ENCODE measurements at places on chromosomes 2 and 18. TPM values are rescaled to one million over a fixed set of nuclear protein-coding genes. Genes with fewer than 3 reads are reported as not detected.

DNA sequence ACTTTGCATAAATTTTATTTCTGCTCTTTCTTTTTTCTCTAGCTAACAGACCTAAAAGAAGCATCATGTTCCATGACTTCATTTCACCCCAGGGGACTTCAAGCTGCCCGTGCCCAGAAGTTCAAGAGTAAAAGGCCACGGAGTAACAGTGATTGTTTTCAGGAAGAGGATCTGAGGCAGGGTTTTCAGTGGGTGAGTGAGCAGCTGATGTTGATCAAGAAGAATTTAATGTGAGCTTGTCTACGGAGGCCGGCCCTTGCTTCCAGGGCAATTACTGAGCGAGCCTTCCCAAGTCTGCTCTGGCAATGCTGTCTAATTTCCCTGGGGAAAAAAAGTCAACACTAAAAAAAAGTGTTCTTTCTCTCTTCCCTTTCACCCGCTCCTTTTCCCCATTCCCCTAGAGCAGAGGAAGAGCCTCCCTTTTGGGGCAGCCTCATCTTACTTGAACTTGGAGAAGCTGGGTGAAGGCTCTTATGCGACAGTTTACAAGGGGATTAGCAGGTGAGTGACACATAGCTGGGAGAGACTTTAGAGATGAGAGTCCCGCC is 1.2 kb downstream of the CDK15 start:
- no peaks in the 10 kb centered on the region for H3K36me3 ChIP-seq
- peak; percentile 64 for DNase-seq
- peak overlapping the region; percentile 49 for H3K27ac ChIP-seq
- peaks cover 23% of the 10 kb centered on the region for H3K4me1 ChIP-seq

DNA sequence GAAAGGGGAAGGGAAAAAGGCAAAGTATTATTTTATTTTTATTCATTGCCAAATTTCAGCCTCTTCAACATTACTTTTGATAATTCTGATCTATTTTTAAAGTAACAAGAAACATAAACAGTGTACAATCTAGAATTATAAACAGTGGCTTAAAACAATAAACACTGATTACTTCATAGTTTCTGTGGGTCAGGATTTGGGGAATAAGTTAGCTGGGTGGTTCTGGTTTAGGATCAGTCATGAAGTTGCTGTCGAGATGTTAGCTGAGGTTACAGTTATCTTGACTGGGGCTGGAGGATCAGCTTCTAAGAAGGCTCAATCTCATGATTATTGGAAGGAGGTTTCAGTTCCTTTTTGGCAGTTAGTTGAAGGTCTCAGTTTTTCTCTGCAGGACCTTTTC is 109.2 kb downstream of the SCN2A start:
- DNase-seq = no peak
- H3K27ac ChIP-seq = no peak overlapping the region
- H3K4me1 ChIP-seq = no peaks in the 10 kb centered on the region
- no peak overlapping the region for H3K4me3 ChIP-seq
- H3K27me3 ChIP-seq = no peaks in the 10 kb centered on the region

DNA sequence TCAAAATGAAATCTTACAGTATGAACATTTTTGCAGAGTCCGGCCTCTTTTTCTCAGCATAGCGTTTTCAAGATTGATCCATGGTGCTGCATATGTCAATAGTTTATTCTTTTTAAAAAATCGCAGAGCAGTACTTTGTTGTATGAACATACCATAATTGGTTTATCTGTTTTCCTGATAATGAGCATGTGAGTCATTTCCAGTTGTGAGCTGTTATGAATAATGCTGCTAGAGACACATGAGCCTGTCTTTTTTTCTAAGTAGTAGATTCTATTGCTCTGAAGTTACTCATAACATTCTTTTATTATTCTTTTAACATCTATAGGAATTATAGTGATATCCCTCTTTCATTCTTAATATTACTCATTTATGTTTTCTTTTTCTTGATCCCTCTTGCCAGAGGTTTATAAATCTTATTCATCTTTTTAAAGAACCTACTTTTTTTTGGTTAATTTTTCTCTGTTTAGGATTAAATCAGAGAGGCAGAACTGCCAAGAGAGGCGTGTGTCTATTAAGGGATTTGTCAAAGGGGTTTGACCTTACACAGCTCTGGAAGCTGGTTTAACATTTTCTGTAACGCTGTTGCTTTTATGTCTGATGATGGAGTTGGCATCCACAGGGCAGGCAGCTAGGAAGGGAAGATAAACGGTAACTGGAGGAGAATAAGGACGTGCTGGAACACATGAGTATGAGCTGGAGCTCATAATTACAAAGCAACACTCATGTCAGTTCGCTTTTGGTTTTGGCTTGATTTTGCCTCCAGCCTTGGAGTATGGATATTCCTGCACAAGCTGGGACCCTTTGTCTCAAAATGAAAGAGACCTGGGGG is 47.4 kb downstream of the MGAT5 start:
- peaks cover 9% of the 10 kb centered on the region for H3K4me1 ChIP-seq
- no peaks in the 10 kb centered on the region for H3K36me3 ChIP-seq
- no peaks in the 10 kb centered on the region for H3K27me3 ChIP-seq
- peak; percentile 60 for DNase-seq
- no peak overlapping the region for H3K27ac ChIP-seq
- no peak overlapping the region for H3K4me3 ChIP-seq

GRCh38 chr18:46167971-46168370 is 63.8 kb downstream of the HAUS1 start:
- H3K27ac ChIP-seq = no peak overlapping the region
- no peaks in the 10 kb centered on the region for H3K27me3 ChIP-seq
- H3K4me1 ChIP-seq = peaks cover 7% of the 10 kb centered on the region
- no peak for DNase-seq

DNA sequence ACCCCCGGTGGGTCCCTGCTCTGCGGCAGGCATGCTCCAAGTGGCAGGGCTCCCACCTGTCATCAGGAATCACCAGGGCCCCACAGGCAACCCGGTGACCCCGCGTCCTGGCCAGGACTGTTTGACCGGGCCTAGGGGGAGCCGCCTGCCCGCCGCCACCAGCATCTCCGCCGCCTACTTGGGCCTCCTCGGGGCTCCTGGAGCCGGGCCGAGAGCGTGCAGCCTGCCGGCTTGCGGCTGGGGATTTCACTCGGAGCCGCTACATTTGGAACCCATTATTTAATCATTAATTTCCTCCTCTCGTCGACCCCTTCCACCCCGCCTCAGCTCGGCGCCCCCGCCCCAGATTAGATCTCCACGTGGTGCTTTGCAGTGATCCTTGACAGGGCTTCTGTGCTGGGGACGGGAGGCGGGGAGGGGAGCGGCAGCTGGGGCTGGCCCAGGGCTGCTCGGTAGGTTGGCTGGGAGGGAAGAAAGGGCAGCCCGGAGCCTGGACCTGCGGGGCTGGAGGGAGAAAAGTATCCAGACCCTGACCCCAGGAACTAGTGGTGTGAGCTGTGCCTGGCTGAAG is 295.4 kb downstream of the CYP26B1 start:
- H3K36me3 ChIP-seq = no peaks in the 10 kb centered on the region
- no peak for DNase-seq
- H3K27me3 ChIP-seq = peaks cover 4% of the 10 kb centered on the region
- H3K27ac ChIP-seq = no peak overlapping the region
- H3K4me3 ChIP-seq = no peak overlapping the region

GRCh38 chr2:120442541-120442922 is 96.6 kb downstream of the INHBB start:
- peaks cover 12% of the 10 kb centered on the region for H3K4me1 ChIP-seq
- H3K36me3 ChIP-seq = no peaks in the 10 kb centered on the region
- H3K27ac ChIP-seq = no peak overlapping the region
- peak overlapping the region; percentile 50 for H3K4me3 ChIP-seq
- peaks cover 26% of the 10 kb centered on the region for H3K27me3 ChIP-seq

DNA sequence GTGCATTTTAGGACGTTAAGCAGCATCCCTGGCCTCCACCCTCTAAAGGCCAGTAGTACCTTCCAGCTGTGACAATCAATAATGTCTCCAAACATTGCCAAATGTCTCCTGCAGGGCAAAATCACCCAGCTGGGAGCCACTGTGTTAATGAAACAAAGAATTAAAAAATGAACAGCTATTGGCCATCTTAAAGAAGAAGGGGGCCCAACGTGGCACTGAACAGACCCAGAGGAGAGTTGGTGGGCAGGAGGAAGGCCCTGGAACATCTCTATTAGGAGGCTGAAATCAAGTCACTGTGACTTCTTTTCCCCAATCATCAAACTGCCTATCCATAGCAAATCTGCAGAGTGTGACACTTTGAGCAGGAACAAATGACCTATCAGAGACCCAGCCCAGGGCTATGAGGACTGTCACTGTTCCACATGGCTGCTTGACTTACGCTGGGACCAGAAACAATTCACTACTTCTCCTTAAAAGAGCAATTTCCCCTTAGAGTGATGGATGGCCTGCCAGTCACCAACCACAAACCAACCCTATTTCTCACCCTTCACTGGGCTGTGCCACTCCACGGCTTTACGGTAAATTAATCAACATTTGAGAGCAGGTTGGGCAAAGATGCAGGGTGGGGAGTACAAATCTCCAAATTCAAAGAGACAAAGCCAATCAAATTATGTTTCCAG is 35.2 kb upstream of the TEX51 start:
- H3K4me3 ChIP-seq = no peak overlapping the region
- no peak overlapping the region for H3K27ac ChIP-seq
- no peaks in the 10 kb centered on the region for H3K36me3 ChIP-seq
- no peaks in the 10 kb centered on the region for H3K27me3 ChIP-seq
- H3K4me1 ChIP-seq = no peaks in the 10 kb centered on the region

- H3K36me3 ChIP-seq = no peaks in the 10 kb centered on the region
- H3K4me3 ChIP-seq = no peak overlapping the region
- H3K27ac ChIP-seq = no peak overlapping the region
- H3K4me1 ChIP-seq = no peaks in the 10 kb centered on the region
- no peaks in the 10 kb centered on the region for H3K27me3 ChIP-seq
- DNase-seq = no peak
Measured at GRCh38 chr18:37684590-37684989, 119.0 kb upstream of the CELF4 start.

DNA sequence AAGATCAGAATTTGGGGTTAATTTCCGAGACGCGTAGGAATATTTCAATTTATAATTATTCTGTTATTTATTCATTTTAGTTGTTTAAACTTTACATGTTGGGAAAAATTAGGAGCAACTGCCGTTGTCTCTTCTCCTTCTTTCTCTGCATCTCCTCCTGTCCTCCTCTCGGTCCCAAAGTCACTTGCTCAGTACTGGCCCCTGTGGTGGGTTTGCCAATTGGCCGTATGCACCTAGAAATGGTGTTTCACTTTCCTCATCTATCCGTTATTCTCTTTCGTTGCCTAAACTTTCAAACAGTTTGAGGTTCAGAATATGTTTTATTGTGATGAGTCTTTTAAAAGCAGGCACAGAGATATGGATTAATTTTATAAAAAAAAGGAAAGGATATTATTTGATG is 517.9 kb downstream of the PLCL1 start:
- H3K27me3 ChIP-seq = no peaks in the 10 kb centered on the region
- no peaks in the 10 kb centered on the region for H3K4me1 ChIP-seq
- DNase-seq = no peak
- H3K4me3 ChIP-seq = no peak overlapping the region
- H3K27ac ChIP-seq = no peak overlapping the region
- no peaks in the 10 kb centered on the region for H3K36me3 ChIP-seq

GRCh38 chr2:112737542-112738232 is 16.9 kb downstream of the NT5DC4 start:
- H3K27ac ChIP-seq = peak overlapping the region; percentile 8
- no peak for DNase-seq
- H3K4me1 ChIP-seq = peaks cover 4% of the 10 kb centered on the region
- no peak overlapping the region for H3K4me3 ChIP-seq
- peaks cover under 1% of the 10 kb centered on the region for H3K27me3 ChIP-seq

- DNase-seq = peak; percentile 16
- peaks cover 3% of the 10 kb centered on the region for H3K4me1 ChIP-seq
- H3K27ac ChIP-seq = no peak overlapping the region
Measured at GRCh38 chr2:37982147-37982582, 57.1 kb downstream of the RMDN2 start.

DNA sequence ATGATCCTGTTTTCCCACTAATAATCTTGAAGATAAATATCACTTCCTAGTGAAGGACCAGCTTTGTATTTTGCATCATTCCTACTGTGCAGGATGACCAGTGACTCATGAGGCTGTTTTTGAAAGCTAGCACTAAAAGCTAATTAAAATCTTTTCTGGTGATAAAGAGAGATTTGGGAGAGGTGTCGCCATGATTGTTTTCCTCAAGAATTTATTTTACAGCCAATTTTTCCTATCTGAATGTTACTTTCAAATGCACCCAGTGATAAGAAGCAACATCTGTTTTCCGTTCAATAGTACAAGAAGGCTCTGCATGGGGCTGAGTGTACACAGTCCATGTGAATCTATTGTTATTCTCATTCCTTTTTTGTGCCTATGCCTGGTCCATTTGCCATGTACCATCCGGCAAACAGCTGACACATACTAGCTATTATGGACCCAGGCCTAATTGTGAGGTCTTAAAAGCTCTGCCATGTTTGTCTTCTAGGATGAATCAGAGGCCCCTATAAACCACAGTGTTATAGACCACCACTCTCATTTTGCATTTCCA is 28.4 kb downstream of the MEIS1 start:
- no peak overlapping the region for H3K27ac ChIP-seq
- H3K36me3 ChIP-seq = peaks cover 8% of the 10 kb centered on the region
- DNase-seq = no peak
- no peaks in the 10 kb centered on the region for H3K27me3 ChIP-seq

DNA sequence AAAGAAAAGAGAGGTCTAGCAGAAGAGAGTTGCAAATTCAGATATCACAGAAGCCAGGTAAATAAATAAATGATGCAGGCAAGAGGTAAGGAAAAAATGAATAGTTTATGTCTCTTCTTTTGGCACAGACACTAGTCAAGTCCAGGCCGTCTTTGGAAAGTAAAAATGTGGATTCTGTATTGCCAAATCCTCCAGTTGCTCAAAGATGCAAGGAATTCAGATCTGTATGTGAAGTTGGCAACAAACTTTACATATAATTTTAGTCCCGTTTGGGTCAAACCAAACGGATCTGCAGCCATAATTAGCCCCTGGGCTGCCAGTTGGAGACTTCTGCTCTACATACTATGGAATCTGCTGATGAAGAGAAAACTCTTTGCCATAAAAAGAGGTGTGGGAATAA is 200.5 kb upstream of the RND3 start:
- no peaks in the 10 kb centered on the region for H3K27me3 ChIP-seq
- no peak overlapping the region for H3K4me3 ChIP-seq
- no peaks in the 10 kb centered on the region for H3K36me3 ChIP-seq
- no peak overlapping the region for H3K27ac ChIP-seq
- no peak for DNase-seq

DYNAP gene
- total RNA-seq = not detected

PRKCE gene
- total RNA-seq = 11.2 TPM

DSEL gene
- 16.5 TPM for total RNA-seq

C2orf81 gene
- total RNA-seq = 2.1 TPM

NRP2 gene
- total RNA-seq = 76.7 TPM

RESP18 gene
- not detected for total RNA-seq
